Testis (tissue), 5 donors: ENCODE measurements at places on chromosomes 5 and 9.
A peak's percentile ranks its signal among the peaks of the same experiment; 100 is the strongest.

DNA sequence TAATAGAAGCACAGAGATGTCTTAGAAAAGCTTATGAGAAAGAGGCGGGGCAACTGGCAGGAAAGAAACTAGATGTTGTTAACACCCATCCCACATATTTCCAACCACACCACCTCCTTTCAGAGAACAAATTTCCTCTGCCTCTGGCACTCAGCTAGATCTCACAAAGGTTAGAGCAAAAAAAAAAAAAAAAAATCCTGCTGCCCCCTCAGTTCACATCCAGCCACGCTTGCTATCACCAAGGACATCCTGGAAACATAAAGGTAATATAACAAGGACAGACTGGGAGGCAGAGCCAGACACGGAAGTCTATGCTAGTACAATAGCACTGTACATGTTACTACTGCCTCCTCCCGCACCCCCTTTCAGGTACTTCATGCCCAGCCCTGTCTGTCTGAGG lies 238.0 kb upstream of the PTGER4 start:
- DNase-seq, result no peak

DNA sequence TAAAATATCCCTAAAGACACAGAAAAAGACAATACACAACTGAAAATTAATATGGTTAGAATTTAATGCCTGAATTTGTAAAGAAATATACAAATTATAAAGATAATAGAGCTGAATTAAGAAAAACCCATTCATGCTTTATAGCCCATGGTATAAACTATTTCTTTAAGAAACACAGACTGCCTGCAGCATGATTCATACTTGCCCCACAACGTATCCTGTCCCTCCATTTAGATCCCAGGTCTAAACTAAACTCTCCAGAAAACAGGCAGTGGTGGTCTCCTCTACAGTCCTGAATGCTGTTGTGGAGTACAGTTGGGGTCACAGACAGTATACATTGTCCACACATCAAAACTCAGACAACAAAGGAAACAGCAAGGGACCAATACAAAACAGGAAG lies 24.8 kb downstream of the IL6ST start:
- DNase-seq, result no peak

DNA sequence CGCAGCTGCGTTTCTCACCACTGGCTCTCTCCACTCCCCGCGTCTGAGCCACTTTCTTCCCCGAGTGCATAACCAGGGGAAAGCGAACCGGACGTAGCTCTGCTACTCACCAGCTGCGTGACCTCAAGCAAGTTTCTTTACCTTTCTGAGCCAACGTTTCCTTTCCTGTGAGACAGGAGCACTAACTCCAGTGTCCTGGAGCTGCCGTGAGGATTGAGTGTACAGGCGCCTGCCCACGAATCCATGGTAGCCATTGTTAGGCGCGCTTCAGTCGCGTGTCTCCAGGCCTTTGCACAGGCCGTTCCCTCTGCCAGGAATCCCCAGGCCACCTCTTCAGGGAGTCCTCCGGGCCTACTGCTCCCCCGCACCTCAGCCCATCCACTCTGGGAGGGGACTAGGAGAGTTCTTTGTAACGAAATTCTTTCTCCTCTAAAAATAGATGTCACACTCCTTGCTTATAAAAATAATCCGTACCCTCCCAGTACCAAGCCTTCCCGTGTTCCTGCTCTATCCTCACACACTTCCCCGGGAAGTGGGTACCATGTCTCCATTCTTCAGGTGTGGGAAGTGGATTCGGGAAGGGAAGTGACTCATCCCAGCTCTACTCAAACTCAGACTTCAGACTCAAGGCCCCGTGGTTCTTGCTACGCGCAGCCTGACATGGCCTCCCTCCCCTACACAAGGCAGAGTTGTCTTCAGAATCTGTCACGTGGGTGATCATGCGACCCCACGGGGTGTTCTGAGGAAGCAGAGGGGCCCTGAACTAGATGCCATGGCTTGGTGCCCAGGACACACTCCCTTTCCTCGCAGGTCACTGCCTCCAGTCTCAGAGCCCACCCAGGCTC lies 16.1 kb upstream of the CRB2 start:
- DNase-seq, result no peak

- no peak for DNase-seq
Observed at GRCh38 chr9:16033921-16034691, 481.3 kb downstream of the CCDC171 start.

- no peak for DNase-seq
Observed at GRCh38 chr9:17802249-17802857, 223.5 kb downstream of the SH3GL2 start.

DNA sequence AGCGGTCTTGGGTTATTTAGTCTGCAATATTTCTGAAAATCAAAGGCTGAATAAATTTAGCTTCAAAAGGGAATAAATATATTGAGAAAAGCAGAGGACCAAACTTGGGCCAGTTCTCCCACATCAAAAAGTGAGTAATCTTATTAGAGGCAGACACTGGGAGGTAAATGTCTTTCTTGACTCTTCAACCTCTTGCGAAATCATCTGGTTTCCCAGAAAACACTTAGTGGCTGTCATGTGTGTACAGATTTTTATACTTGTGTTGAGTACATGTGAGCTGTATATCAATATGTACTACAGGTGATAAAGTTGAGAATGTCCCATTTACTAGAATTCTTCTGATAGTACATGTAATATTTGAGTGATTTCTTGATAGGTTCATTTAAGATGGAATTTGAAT lies 454.9 kb downstream of the PRR16 start:
- DNase-seq, result no peak

- no peak for DNase-seq
Observed at GRCh38 chr5:74063821-74064220, 437.8 kb downstream of the ARHGEF28 start.

DNA sequence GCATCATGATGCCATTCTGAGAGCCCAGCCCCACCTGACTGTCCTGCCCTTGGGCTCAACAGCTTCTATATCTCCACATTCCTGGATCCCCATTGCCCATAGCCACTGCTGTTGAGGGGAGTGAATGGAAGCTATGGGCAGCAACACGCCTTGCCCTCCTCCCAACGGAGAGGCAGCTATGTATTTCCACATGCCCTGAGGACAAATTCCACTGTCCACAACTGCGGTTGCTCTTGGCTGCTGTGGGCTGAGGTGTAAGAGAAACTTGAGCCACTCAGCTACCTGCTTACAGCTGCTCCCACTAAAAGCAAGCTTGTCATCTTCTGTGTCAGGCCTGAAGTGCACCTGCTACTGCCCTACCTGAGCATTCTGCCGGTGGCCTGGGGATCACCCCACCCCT lies 222.9 kb downstream of the PSAT1 start:
- no peak for DNase-seq

- DNase-seq, result no peak
Observed at GRCh38 chr9:99489060-99489413, 267.0 kb downstream of the SEC61B start.

DNA sequence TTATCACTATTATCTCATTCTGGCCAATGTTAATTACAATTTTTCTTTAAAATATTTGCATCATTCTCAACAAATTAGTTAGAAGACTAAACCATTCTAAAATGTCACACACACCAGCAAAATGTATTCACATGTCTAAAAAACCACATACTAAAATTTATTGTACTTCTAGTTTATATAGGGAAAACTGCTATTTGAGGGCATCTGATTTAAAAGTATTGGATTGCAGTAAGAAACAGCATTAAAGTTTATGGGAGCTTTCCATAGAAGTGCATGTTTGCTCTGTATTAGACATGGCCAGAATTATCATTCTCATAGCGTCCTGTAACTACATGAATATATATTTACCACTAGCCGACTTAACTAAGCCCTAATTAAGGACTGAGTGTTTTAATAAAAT lies 150.3 kb downstream of the PBX3 start:
- no peak for DNase-seq

- DNase-seq, result no peak
Observed at GRCh38 chr5:5505815-5506214, 83.3 kb downstream of the ICE1 start.

DNA sequence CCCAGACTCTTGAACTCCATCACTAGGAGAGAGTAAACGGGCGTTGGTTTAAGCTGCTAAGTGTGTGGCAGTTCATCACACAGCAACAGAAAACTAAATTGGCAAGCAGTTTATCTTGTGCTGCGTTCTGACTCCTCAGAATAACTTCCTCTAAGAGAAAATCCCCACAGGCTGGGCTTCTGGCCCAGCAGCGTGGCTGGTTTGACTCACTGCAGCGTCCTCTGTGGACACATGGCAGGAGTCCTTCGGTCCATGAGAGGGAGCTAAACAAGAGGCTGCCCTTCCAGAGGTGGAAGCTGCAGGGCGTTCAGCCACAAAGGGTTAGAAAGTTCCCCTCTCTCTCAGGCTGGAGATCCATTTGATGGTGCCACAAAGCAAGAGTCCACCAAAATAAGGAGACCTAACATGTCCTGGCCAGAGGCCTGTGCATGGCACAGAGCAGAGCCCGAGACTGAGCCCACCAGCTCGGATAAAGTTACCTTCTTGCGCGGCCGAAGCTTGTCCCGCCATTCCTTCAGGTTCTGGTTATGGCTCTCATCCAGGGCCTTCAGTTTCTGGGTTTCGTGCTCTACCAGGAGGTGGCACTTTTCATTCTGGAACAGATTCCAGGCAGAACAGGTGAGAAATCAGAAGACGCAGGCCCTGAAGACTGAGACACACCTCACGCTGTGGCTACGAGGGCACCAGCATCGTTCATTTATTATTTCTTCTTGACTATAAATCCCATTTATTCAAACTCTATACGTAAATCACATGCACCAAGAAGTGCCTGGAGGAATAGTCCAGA lies 46.2 kb upstream of the FBXW11 start:
- peak; percentile 42 for DNase-seq

- no peak for DNase-seq
Observed at GRCh38 chr5:142833517-142834449, 63.6 kb downstream of the ARHGAP26 start.

- no peak for DNase-seq
Observed at GRCh38 chr5:54579591-54580295, 62.2 kb downstream of the SNX18 start.

DNA sequence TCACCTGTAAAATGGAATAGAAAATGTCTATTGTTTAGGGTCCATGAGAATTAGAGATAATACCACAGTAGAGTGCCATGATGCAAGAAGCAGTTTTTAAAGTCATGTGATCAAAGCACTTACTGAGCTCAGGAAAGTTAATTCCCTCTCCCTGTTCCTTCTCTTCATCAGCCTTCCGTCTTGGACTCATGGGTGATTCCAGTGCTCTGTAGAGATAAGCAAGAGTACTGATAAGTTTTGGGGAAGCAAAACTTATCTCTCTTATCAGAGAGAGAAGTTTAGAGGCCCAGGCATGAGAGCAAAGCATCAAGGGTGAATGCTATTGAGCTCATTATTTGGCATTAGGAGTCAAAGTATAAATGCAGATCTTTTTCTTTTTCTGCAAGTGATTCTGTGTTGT lies 410.1 kb downstream of the AGTPBP1 start:
- no peak for DNase-seq

DNA sequence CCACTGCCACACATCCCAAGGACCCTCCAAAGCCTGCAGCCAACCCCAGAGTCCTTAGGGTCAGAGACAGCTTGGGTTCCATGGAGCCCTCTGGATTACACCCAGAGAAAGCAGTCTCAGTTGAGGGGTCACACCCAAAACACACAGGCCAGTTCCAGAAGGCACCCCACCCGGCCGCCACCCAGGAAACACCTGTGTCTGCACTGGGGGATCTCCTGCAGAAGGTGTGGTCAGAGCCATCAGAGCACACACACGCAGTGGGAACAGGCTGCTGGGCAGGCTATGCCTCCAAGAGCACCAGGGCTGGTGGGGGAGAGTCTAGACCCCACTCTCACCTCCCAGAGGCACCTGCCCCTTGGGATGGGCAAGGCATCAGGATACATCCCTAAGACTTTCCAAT lies 27.3 kb downstream of the NIPAL4 start:
- no peak for DNase-seq

- DNase-seq, result no peak
Observed at GRCh38 chr5:136141561-136141960, 8.9 kb downstream of the SMAD5 start.

- DNase-seq, result no peak
Observed at GRCh38 chr5:10934783-10935355, 173.8 kb upstream of the DAP start.

DNA sequence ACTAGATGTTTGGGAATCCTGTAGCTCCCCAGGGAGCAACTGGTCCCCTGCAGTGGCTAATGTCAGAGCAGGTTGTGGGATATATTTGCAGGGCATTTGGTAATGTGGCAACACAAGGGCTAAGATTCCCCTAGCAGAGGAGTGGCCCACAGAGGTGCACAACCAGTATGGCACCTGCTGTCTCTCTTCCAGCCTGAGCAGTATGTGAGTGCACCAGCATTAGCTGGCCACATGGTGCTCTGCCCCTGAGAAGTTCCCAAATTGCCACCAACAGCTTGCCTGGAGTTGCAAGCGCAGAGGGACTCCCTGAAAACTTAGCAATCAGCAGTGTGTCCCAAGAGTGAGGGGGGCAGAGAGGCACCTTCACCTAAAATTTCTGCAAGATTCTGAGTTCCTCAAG lies 53.2 kb upstream of the SNCAIP start:
- DNase-seq, result no peak

DNA sequence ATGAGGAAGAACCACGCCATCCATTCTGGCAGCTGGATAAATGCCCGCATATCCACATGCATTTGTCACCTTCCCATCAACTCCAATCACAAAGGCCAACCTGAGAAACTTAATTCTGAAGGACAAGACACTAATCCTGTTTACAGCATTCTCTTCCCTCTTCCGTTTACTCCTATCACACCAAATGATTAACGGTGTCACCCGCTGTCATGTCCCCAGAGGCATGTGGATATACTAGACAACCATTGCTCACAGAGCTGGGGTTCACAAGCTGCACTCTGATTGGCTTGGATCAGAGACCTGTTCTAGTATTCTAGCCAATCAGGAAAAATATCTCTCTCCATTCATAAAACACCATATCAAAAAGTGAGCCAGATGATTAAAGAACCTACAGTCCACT lies 3.6 kb downstream of the MACROH2A1 start:
- DNase-seq, result no peak

GRCh38 chr9:98256756-98257155 lies 1.3 kb upstream of the TBC1D2 start:
- DNase-seq, result no peak

- DNase-seq, result no peak
Observed at GRCh38 chr9:22308177-22308576, 138.4 kb upstream of the DMRTA1 start.

DNA sequence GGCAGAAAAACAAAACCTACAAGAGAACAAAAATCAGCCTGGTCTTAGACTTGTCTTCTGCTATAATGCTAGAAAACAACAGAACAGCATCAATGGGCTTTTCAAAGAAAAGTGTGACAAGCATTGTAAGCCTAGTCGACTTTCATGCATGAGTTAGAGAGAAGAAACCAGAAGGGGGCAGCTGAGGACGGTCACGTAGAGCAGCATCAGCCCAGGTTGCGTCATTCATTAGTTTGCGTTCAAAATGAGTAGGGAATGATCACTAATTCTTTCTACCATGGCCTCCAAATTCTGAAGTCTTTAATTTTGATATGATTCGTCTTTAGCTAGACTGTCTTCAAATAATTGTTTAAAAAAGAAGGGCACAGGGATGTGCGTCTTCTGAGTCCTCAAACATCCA lies 4.7 kb upstream of the ISCA1 start:
- peak; percentile 76 for DNase-seq

GRCh38 chr9:104553261-104553660 lies 15.7 kb upstream of the OR13C8 start:
- DNase-seq, result no peak
